Kasumi-1 (cell line): ENCODE measurements at places on chromosomes 2 and 18.

DNA sequence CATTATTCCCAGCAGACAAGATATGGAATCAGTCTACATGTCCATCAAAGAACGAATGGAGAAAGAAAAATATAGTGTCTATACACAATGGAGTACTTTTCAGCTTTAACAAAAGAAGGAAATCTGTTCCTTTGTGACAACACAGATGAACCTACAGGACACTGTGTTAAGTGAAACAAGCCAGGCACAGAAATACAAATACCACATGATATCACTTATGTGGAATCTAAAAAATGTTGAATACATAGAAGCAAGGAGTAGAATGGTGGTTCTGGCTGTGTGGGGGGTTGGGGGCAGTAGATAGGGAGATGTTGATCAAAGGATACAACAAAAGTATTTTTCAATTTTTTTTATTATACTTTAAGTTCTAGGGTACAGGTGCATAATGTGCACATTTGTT is 347.7 kb upstream of the MAP2 start:
- no peak for DNase-seq

DNA sequence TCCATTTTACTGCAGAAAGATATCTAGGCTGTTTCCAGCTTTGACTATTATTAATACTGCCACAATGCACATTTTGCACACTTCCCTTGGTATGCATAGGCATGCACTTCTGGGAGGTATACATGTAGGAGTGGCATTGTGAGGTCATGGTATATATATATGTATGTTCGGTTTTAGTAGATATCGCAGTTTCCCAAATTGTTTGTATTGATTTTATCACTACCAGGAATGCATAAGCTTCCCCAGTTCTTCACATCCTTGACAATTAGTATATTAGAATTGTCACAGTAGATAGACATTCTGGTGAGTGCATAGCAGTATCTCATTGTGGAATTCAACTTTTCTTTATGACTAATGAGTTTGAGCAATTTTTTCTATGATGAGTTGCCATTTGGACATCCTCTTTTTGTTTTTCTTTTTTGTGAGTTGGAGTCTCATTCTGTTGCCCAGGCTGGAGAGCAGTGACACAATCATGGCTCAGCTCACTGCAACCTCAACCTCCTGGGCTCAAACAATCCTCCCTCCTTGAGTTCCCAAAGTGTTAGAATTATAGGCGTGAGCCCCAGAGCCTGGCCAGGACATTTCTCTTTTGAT is 4.2 kb upstream of the GRB14 start:
- DNase-seq: no peak

- no peak for DNase-seq
Observed at GRCh38 chr2:43941966-43942365, 53.8 kb downstream of the LRPPRC start.

- no peak for DNase-seq
Observed at GRCh38 chr2:23436346-23437098, 51.5 kb downstream of the KLHL29 start.

DNA sequence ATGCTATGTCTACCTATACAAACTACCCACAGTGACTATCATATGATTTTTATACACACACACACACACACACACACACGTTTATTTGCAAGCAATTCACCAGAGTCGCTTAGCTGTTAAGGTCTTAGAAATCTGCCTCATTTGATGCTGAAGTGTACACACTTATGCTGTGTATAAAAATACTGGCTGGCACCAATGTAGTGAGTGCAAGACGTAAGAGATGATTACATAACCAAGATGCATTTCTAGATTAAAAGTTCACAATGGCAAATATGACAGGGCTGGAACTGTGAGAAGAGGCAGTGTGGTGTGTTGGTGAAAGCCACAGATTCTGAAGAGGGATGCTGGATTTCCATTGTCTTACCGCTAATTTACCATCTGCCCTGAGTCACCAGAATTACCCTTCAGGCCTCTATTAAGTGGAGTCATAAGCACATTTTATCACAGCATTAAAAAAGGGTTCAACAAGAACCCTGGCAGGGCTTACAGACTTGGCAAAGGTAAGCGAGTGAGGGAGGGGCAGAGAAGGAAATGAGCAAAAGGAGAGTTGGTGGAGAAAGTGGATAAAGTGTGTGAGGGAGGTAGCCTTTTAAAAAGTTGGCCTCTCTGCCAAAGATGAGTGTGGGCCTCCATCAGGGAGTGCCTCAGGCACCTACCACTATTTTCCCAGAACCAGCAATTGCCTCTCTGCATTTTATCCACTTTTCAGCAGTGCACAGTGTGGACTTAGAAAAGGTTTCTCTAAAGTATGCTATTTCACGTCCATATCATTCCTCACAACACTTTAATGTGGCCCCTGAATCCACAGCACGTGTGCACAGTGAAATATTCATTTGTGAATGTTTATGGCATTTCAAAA is 21.5 kb downstream of the MEIS1 start:
- DNase-seq: no peak

GRCh38 chr18:46732801-46733200 is 24.1 kb downstream of the ST8SIA5 start:
- DNase-seq: no peak

DNA sequence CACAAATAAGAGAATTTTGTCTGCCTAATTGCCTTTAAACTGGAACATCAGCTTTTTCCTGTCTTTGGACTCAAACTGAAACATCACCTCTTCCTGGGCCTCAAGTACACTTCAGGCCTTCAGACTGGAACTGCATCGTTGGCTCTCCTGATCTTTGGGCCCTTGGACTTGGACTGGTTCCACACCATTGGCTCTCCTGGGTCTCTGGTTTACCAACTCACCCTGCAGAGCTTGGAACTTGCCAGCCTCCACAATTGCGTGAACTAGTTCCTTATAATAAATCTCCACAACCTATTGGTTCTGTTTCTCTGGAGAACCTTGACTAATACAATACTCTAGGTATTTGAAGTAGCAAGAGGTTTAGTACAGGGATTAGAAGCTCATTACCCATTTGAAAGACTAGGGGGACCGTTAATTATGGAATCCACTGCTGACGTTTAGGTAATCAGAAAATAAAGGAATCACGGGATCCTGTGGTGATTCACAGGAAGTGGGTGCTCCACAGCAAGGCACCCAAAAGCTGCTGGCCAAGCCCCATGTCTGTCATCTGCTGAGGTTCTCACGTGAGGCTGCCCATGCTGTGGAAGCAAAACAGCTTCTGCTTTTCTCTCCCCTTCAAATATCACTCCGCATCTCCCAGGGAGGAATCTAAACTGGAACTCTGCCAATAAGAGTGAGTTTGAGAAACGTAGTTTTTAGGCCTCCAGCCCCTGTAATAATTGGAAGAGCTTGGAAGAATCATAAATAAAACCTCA is 20.0 kb upstream of the SGPP2 start:
- peak; percentile 37 for DNase-seq

DNA sequence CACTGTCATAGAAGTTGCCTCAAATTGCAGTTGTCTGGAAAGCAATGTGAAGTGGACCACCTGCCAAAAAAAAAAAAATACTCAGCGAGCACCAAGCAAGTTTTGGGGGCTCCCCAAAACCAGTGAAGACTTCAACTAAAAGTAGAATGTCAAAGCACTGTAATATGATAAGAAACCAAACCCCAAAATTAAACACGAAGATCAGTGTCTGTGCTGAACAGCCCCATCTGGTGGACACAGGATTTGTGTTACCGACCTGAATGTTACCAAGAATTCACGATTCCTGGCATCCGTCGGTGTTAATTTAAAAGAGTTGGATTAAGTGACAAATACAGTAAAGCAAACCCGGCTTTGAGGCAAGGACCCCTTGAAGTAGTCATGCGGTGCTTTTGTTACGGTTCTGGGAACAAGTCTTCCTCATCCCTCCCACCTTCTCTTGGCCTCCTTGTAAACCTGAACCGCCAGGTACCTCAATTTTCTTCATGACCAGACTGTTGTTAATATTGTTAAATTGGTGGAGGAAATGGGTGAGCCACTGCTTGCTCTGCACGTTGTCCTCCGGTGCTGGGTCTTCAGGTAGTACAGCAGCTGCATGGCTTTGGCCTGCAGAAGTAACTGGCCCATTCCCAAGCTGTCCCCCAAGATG is 31.3 kb upstream of the SSB start:
- DNase-seq: peak; percentile 89

DNA sequence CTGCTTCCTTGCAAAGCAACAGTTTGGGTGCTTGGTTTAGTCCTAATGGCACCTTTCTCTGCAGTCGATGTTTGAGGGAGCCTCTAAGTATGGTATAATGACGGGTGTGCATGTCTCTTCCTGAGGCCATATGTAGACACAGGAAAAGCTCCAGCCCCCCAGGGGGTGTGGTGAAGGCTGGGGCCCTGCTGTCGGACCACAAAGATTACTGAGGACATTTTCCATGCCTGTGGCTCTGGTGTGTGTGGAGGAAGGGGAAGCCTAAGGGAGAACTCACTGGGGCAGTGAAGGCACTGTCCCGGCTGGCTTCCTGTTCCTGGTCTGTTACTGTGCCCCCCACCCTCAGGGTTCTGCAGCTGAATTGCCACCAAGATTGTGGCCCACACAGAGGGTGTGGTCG is 187.1 kb downstream of the FHOD3 start:
- DNase-seq: peak; percentile 29

- DNase-seq: no peak
Observed at GRCh38 chr18:24862201-24862816, 401.9 kb downstream of the HRH4 start.

GRCh38 chr2:158179660-158180059 is 78.0 kb downstream of the UPP2 start:
- DNase-seq: peak; percentile 88

DNA sequence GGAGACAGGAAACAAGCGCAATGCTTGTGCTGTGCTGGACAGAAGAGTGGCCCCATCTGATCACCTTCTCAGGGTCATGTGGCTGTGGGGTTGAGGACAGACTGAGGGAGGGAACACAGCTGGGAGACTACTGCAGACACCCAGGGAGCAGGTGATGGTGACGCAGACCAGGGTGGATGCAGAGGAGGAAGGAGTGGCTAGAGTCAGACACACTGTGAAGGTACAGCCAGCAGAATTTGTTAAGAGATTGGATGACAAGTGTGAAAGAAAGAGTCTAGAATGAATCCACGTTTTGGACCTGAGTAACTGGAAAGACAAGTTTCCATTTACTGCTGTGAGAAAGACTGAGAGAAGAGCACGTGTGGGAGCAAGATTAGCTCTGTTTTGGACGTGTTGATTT is 15.9 kb upstream of the POMC start:
- DNase-seq: no peak

DNA sequence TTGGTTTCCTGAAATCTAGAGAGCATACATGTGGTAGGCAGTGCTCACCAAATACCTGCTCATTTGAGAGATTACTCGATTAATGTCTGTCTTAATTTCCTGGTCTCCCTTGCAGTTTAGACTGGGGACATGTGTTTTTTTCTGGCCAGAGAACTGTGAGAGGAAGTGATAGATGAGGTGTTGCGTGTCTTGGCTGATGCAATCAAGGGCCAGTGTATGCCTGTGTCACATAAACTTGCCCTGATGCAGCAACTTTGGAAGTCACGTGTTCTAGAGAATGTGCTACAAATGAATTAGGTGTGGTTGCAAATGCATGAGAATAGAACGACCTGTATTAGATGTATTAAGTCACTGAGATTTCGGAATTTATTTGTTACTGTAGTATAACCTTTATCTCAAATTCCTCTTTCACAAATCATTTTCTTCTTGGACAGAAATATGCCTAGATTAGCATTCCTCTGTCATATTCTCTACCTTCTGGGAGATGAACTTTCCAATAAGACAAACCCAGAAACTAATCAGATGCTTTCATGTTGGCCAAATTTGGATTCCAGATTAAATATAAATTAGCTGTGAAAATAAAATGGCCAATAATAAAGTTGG is 9.9 kb upstream of the IL1A start:
- DNase-seq: peak; percentile 48

DNA sequence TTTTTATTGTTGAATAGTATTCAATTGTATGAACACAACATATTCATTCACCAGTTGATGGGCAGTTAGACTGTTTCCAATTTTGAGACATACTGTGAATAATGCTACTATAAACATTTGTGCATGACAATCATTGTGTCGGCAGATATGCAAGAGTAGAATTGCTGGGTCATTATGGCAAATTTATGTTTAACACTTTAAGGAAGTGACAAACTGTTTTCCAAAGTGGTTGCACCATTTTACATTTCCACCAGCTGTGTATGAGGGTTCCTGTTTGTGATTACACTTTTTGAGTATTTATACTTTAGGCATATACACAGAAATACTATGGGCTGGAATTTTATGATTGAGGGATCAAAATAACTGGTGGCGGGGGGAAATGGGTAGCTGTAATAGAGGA is 61.2 kb downstream of the MAP4K3 start:
- no peak for DNase-seq

DNA sequence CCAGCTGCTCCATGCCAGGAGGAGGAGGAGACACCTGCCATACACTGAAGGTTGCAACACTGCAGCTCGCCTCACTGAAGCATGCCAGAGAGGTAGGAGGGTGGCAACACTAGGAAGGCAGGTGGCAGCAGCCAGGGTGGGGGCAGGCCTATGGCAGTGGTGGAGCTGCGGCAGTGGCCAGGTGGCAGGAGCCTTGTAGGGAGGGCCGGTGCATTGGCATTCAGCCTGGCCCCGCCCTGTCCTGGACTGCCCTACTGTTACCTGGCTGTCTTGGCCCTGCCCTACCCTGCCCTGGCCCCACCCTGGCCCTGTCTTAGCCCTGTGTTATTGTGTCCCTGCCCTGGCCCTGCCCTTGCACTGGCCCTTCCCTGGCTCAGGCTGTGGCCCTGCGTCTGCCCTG is 7.4 kb upstream of the ANKRD62 start:
- no peak for DNase-seq

GRCh38 chr18:23307567-23308295 is 145.4 kb upstream of the RIOK3 start:
- DNase-seq: peak; percentile 26

GRCh38 chr2:133411857-133412256 is 156.4 kb downstream of the NCKAP5 start:
- DNase-seq: no peak

DNA sequence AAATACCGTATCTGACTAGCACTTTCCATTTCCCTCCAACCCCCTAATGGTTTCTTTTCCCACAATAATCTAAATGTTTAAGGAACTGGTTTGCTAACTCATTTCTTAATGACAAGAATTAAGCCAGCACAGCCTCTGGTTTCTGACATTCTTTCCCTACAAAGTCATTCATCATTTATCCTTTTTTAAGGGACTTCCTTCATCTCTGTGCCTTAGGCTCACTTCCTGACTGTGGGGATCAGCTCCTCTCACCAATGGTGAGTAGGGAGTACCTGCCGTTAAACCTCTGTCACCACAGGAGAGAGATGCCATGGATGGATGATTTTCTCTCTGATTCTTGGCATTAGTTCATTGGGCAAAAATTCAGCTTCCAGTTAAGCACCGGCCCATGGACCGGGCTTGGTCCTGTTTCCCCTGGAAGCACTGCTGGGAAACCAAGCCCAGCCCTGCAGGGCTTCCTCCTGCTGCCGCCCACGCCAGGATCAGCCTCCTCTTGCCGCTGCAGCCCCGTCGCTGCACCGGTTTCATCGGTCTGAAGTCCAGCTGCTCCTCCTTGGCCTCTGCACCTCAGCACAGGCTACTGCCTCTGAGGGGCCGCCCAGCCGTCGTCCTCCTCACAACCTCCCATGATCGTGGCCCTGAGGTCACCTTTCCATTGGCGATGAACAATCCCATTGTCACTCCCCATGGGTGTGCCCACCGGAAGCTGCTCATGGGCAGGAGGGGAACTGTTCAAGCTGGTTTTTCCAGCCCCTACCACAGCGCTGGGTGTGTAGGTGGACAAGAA is 64.0 kb upstream of the ZNF516 start:
- no peak for DNase-seq
